Activated CD4-positive, alpha-beta T cell treated with anti-CD3 and anti-CD28 coated beads for 48 hours (primary cell): ENCODE measurements at places on chromosomes 16 and 17.

GRCh38 chr17:80109713-80110446, 8.5 kb downstream of the GAA start:
- no peak for DNase-seq

GRCh38 chr16:77409311-77409710, 25.5 kb downstream of the ADAMTS18 start:
- no peak for DNase-seq

- no peak for DNase-seq
Observed at GRCh38 chr17:50589095-50589705, 28.7 kb downstream of the CACNA1G start.

- DNase-seq, result no peak
Observed at GRCh38 chr17:73304971-73305812, 6.6 kb downstream of the CDC42EP4 start.

- DNase-seq, result peak; percentile 56
Observed at GRCh38 chr17:75720656-75721462, at the start of gene ITGB4. TSS of gene ITGB4 (plus strand) at chr17:75721459. CDS start at chr17:75724704, 3,245 bp downstream.

GRCh38 chr17:34800661-34801060, 160.6 kb downstream of the CCT6B start:
- DNase-seq, result no peak

DNA sequence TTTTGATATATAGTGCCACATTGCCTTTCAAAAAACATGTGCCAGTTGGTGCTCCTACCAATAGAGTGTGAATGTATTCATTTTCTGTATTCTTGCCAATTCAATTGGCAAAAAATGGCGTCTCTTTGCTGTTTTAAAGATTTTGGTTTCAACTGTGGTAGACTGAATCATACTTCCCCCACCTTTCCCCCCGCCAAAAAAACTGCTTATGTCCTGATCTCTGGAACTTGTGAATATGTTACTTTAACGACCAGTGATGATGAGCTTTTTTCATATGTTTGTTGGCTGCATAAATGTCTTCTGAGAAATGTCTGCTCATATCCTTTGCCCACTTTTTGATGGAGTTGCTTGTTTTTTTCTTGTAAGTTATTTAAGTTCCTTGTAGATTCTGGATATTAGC, 325.1 kb upstream of the KCNJ16 start:
- no peak for DNase-seq

DNA sequence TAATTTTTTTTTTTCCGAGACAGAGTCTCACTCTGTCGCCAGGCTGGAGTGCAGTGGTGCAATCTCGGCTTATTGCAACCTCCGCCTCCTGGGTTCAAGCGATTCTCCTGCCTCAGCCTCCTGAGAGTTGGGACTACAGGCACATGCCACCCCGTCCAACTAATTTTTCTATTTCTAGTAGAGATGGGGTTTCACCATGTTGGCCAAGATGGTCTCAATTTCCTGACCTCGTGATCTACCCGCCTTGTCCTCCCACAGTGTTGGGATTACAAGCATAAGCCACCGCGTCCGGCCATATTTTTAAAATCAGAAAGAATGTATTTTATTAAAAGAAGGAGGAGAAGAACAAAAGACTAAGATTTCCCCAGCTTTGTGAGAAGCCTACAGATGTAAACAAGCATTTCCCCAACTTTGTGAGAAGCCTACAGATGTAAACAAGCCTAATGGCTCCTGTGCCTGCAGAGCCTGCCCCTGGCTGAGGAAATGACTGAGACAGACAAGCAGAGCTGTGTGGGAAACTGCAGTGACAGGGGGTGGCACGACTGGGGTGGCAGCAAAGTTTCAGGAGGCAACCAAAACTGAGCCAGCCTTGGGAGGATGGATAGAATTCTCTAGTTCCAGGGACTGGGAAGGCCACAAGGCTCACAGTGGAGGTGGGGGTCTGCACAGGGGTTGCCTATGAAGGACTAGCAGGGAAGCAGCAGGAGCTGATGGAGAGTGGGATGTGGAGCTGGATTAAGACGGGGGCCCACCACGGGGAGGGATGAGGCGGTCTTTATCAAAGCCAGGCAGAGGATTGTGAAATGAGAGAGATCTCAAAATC, 22.9 kb downstream of the TOP3A start:
- no peak for DNase-seq
